ENCODE measurements at places on chromosomes 11 and 22.

DNA sequence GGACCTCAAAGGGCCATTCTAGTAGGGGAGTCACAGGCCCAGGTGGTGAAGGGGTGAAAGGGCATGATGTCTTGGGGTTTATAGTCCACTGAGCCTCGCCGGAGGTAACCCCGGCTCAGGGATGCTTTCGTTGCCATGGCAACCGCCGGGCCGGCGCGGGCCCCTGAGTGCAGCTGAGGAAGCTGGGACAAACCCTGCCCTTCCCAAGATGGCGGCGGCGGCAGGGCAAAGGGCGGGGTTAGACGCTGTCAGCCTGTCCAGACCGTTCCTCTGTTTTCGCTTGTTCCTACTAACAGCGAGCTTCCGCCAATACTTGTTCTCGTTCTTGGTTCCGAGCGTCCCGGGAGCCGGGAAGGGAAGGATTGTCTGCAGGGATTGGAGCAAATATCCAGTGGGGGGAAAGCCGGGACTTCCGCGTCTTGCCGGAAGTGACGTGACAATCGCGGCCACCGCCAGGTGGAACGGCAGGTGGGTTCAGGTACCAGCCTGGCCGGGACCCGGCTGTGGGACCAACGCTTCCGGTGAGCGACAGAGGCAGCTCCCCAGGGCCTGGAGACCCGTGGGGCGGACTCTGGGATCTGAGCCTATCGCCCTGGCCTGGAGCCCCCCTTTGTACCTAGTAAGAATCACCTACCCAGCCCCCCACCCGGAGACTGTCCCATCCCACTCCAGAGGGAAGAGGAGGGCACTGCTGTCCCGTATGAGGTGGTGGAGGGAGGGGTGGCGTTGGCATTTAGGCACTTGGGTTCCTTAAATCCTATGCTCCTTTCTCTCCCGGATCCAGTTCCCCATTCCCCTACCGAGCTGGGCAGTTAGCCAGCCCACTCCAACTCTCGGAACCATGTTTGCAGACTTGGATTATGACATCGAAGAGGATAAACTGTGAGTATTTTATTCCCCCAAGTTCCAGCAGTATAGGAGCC is at the start of gene PICK1:
Gene PICK1 (plus strand): TSS at position 436 of the 923 bp plus-strand sequence. CDS start 406 bp downstream, at position 842.
- peak; percentile 88 for DNase-seq

- no peak for DNase-seq
These were observed 8.6 kb downstream of the MUC5B start for GRCh38 chr11:1231396-1232020.

- DNase-seq: no peak
These were observed 3.7 kb downstream of the ADAMTS15 start for GRCh38 chr11:130452176-130452575.

GRCh38 chr22:44595841-44596341 is 97.9 kb upstream of the RTL6 start:
- DNase-seq: no peak

DNA sequence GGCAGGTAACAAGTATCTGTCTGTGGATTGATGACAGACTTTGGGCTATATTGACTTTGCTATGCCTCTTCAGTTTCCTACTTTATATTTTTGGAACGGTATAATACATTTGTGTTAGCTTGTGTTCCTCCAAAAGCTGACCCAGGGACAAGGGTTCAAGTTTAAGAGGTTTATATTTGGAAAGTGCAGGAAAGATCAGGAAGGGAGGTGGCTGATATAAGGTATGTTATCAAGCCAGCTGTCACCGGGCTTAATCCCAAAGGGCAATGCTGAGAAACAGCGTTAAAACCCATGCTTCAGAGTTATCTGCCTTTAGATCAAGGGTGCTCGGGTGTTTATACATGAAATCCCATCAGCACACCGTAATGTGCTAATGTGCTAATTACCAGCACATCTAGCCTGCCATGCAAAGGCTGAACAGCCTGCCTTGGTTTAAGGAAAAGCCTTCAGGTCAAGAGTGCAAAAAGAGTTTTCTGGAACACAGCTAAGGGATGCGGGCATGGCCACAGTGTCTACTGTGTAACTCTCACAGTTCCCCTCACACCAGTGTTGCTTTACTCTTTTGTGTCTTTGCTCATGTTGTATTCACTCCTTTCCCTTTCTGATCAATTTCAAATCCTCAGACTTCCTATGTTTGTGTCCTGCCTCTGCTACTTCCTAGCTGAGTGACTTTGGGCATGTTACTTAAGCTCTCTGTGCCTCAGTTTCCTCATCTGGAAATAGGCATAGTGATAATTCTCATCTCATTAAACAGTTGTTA is 77.5 kb downstream of the BDNF start:
- DNase-seq: no peak

DNA sequence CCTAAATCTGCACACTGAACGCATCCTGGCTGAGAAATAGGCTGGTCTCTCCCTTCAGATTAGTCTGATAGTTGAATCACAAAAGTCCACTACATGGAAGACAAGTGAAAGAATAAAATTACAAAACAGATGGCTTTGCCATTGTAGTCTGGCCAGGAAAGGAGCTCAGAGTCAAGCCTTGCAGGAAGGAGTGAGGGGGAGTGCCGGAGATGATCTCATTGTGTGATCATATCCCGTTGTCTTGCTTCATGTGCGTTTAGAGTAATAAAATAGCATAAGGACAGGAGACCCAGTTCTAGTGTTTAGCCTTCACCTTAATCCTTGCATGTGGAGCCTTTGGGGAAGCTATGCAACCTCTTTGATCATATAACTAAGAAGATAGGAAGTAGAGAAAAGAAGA is 666.7 kb upstream of the RAG2 start:
- DNase-seq: no peak

GRCh38 chr22:41560095-41560471 is 727 bp upstream of the CSDC2 start:
- DNase-seq: no peak

- DNase-seq: peak; percentile 43
These were observed 18.2 kb downstream of the IFT27 start for GRCh38 chr22:36757668-36758211.
